Pancreas (tissue), 10 donors: ENCODE measurements at places on chromosomes 16 and 17.

DNA sequence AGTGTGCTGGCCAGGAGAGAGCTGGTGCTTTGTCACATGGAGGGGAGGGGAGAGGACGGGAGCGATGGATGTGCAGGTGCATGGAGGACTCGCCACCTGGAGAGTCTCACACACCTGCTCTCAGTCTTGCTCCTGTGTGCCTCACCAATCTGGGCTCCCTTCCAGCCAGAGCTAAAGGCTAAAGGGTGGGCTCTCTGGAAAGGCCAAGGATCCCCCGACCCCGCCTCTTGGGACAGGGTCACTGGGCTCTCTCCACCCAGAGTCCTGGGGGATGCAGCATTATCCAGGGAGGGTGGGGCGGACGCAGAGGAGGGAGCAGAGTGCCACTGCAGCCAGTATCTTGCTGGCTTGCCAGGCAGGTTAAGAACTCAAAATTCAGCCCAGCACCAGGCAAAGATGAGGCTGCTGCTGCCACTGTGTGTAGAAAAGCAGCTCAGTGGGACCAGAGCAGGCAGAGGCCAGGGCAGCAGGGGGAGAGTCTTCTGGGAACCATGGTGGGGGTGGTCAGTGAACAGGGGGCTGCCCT, 5.4 kb upstream of the STAT5B start:
- DNase-seq: peak; percentile 77

GRCh38 chr17:81391936-81392908, 3.0 kb upstream of the BAHCC1 start:
- DNase-seq: no peak

GRCh38 chr17:37737971-37738370, 6.9 kb downstream of the HNF1B start:
- DNase-seq: no peak

DNA sequence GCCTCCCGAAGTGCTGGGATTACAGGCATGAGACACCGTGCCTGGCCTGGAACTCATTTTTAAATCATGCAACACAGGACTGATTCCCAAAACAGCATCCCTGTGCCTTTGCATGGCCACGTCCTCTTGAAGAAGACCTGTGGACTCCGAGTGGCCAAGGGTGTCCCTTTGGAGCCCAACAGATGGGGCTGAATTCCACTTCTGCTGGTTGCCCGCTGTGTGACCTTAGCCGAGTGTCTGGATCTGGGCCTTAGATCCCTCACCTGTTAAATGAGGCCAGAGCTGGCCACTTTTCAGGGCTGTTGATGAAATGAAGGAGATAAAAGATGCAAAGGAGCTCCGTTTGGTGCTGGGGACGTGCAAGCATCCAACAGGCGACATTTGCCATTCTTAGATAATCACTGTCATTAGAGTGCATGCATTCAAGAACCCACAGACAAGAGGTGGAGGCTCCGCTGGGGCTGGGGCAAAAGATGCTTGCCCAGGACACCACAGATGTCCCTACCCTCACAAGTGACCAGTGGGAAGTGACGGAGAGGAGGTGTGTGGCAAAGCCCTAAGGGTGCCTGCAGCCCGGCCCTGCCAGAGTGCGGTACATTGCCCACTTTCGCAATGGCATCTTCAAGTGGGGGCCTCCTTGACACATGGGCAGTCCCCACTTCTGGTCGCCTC, 354.1 kb upstream of the TNRC6C start:
- no peak for DNase-seq

- no peak for DNase-seq
Observed at GRCh38 chr17:49850772-49851386, 3.0 kb upstream of the TAC4 start.

DNA sequence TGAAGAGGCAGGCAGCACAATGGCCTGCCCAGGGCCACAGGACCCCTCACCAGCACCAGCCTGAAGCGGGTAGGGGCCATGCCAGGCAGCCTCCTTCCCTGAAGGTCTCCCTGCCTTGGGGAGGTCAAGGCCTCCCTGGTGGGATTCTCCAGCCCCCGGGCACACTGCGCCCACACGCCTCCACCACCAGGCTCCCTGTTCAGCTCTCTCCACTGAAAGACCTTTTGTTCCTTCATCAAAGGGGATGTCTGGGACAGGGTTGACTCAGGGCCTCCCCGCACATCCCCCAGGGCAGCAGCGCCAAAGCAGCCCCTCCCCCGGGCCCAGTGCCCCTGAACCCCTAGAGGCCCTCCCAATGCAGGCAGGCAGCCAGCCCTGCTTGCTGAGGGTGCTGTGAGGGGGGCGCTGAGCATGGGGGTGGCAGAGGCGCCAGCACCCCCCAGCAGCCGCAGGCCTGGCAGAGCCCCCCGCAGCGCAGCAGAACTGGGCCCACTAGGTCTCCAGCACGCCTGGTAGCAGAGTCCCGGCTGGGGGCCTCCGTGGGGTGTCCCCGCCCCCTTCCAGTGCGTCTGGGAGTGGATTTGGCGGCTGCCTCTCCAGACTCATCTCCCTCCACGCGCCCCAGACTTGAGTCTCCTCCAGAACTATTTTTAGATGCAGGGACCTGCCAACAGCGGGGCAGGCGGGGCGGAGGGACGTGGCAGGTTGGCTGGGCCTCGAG, 13.1 kb downstream of the BCAR1 start:
- peak; percentile 88 for DNase-seq

DNA sequence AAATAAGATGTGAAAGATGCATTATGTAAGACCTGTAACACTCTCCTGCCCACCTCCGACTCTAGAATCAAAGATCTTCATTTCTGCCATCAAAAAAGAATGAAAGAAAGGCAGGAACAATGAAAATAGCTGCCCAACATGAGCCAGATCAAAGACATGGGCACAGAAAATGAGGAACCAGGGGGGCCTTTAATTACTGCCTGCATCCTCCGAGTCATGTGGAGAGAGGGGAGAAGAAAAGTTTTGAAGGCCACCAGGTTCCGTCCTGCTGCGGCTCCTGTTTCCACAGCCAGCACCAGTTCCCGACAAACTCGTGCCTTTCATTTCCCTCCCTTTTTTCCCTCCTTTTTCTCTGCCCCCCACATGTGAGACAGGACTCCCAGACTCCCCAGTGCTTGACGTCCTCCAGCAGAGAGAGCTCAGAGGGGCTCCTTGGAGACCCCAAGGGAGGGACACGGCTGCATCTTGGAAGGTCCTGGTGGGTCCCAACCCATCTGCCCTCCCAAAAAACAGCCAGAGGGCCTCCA, 168.4 kb downstream of the ZNF423 start:
- no peak for DNase-seq

- no peak for DNase-seq
Observed at GRCh38 chr17:18353541-18353940, 9.8 kb downstream of the SHMT1 start.

DNA sequence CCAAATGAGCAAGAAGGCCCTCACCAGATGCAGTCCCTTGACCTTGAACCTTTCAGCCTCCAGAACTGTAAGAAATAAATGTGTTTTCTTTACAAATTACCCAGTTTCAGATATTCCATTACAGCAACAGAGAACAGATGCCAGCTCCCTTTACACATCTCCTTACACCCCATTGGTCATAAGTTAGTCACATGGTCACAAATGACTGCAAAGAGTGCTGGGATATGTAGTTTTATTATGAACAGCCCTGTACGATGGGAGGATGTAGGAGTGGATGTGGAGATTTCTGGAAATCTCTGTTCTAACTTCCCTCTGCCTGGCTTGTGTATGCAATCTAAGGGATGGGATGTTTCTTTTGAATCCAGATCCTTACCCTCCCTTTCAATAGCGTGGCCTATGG, 13.3 kb upstream of the RPL38 start:
- DNase-seq: no peak

DNA sequence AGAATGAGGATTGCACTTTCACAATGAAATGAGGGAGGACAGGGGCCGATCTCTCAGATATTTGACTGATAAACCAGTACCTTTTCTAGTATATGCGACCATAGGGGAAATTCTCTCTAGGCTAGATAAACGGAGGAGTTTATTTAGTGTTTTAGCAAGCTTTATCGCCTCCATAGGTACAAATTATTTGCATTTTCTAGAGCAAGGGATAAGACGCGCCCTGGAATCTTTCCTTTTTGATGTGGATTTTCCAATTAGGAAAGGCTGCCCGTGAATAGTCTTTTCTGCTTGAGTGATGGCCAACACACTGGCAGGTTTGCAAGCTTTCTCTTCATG, 351 bp upstream of the GDPD1 start:
- no peak for DNase-seq

- DNase-seq: no peak
Observed at GRCh38 chr16:22278441-22279230, 18.6 kb upstream of the POLR3E start.

DNA sequence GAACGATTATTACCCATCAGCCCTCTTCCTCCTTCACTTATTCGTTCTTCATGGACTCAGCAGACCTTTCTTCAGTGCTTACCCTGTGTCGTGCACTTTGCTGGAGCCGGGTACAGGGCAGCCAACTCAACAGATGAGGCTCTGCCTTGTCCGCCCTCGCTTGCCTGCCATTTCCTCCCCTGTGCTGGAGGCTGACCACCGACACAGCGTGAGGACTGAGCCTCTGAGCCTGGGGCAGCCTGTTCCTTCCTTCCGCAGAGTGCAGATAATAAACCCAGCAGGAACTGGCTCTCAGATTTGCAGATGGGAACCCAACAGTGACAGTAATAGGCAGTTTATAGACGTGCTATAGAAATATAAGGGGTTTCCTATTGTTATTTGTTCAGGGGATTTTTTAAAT, 7.0 kb upstream of the SLC39A11 start:
- DNase-seq: no peak

DNA sequence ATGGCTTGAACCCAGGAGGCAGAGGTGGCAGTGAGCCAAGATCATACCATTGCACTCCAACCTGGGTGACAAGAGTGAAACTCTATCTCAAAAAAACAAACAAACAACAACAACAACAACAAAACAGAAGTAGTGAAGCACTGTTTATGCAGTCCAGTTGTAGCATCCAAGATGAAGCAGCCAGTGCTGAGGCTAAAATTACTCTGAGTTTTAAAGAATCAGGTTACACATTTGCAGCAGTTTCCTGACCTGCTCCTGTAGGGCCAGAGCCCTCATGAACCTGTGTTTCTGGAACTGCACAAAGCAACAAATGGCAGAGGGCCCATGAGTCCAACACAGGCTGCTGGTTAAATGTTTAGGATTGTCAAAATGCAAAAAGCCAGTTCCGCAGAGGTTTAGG, 499.5 kb upstream of the PSMD7 start:
- no peak for DNase-seq

DNA sequence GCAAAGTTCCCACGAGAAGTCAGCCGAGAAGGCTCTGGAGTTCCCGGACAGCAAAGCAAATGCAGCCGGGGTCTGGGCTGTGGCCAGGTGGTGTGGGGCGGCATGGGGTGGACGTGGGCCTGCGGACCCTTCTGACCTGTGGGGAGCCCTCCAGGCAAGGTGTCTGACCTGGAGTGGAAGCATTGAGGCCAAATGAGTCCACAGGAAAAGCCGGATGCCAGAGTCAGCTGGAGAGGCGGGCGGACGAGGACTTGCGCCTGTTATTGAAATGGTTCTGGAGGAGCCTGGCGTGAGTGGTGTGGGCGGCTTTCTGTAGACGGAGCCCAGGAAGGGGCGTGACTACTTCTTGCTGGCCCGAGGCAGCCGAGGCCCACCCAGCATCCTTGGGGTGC, 50.5 kb upstream of the ZNF750 start:
- DNase-seq: no peak

GRCh38 chr17:81900181-81900820, 1.7 kb upstream of the NPB start:
- no peak for DNase-seq

DNA sequence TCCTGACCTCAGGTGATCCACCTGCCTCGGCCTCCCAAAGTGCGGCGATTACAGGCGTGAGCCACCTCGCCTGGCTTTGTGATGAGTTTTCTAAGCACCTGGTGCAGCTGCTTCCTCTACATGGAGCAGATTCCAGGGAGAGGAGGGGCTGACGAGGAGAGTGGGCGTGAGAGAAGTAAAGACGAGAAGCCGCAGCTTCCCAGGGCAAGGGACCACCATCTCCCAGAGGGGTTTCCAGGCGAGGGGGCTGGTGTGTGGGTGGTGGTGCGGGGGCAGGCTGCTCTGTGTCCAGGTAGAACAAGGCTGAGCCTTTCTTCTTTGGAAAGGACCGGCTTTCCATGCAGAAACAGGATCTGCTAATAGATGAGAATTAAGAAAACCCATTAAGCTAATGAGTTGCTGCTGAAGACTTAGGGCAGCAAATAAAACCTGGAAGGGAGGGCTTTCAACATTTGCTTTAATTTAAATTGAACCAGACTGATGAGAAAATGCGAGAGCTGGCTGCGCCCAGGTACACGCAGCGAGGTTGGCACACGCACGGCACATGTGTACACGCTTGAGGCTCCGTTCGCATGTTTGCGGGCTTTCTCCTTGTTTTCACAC, 236.7 kb downstream of the RBFOX3 start:
- no peak for DNase-seq

DNA sequence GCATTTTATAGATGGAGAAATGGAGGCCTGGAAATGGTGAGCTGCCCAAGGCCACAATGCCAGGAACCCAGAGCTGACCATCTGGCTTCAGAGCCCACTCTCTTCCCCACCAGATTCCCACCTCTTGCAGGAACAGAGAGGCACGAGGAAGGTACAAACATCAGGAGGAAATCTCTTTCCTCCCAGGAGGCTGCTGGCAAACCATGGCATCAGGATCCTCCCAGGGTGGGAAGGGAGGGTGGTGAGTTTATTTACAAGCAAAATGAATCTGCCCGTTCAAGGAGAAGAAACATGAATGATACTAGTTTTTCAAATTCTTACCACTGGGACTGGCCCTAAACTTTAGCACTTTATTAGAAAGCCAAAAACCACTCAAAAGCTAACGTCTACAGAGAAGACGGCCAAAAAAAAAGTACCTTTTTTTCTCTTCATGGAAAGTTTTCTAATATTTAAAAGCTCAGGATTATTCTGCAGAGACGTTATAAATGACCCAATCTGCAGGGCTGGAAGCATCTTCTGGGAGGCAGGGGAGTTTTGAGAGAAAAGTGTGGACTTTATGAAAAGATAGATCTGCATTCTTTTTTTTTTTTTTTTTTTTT, 79.1 kb downstream of the NXN start:
- no peak for DNase-seq

DNA sequence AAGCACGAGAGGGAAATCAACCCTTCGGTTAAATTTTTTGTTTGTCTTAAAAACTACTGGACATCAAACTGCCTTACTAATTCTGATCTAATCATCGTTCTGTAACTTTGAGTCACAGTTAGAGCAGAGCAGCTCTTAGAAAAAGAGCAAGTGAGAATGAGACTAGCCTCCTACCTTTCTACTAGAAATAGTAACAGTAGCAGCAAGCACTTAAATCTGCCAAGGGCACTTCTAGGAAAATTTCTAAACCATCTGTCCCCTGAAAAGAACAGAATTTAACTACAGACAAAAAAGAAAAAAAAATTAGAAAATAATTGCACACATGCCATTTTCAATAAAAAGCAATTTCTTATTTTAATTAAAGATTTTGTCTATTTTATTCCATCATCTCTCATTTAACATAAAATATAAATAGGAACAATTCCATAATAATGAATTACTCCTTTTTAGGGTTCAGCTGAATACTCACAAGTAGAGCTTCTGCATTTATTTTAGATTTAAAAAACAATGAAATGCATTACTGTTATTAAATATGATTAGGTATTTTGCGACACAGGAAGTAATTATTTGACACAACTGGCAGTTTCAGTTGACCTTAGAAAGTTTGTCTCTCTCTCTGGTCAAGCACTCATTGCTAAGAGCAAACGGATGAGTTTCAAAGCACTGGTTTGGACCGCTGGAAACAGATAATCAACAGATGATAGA, 250.8 kb upstream of the SOX9 start:
- DNase-seq: no peak
